ENCODE measurements at places on chromosomes 4 and X.

- DNase-seq, result no peak
These were observed 146.7 kb upstream of the ZXDB start for GRCh38 chrX:57445076-57445475.

- no peak for DNase-seq
These were observed 636.5 kb upstream of the FRG1 start for GRCh38 chr4:189304167-189304566.

- peak; percentile 29 for DNase-seq
These were observed 5.4 kb upstream of the CCDC120 start for GRCh38 chrX:49053223-49054072.

GRCh38 chr4:169249214-169249973, 21.4 kb downstream of the SH3RF1 start:
- DNase-seq, result no peak

GRCh38 chr4:153243468-153243867, 39.2 kb downstream of the TRIM2 start:
- no peak for DNase-seq

- no peak for DNase-seq
These were observed 489.2 kb upstream of the CTSO start for GRCh38 chr4:156442912-156443311.

DNA sequence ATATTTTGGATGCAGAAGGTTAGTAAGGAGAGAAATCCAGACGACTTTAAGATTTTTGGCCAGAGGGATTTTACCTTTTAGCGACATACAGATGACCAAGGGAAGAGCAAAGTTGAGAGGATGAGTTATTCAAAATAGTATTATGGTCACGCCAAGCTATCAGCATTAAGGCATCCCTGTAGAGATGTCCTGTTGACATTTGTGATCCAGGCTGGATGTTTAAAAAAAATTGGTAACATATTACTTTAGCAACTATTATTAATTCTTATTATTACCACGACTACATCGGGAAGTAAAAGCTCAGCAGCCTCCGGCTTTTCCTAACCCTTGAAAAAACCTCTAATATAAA, 562 bp upstream of the OSTC start:
- DNase-seq, result no peak

DNA sequence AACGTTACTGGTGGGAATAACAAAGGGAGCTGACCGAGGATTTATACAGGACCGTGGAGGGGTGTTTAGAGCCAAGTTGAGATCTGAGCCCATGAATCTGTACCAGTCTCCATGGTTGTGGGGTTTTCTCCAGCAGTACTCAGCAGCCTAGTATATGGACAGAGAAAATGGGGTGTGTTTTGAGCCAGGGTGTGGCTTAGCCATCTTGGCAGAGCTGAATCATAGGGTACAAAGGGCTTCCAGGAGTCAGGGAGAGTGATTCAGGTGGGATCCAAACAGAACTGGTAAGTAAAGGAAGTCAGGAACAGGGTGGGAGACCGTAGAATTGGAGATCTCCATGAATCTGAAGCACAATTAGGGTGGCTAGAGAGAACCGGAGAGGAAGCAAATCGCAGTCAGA, 7.4 kb upstream of the HPRT1 start:
- no peak for DNase-seq

DNA sequence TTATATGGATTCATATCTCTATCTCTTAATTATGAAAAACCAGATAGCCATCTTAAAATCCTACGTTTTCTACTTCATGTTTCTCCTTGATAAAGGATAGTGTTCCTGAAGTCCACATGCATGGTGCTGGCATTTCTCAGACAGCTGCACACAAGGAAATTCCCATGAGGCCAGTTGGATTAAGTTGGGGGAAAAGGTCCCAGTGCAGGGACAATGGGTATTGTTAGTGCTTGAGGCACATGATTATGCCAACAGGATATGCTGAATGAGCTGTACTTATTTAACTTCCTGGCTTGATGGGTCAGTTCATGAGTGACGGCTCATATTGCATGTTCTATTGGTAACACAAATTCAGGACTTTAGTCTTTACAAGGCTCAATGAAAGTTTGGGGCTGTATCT, 913.9 kb upstream of the NDST4 start:
- DNase-seq, result no peak

- DNase-seq, result no peak
These were observed 75.8 kb downstream of the PPP3CA start for GRCh38 chr4:101271516-101271915.

- no peak for DNase-seq
These were observed 74.0 kb upstream of the KLF3 start for GRCh38 chr4:38590046-38590445.

- no peak for DNase-seq
These were observed 7.9 kb upstream of the NALF2 start for GRCh38 chrX:69496183-69496582.

- no peak for DNase-seq
These were observed 76.0 kb downstream of the ARAP2 start for GRCh38 chr4:36168127-36168878.

DNA sequence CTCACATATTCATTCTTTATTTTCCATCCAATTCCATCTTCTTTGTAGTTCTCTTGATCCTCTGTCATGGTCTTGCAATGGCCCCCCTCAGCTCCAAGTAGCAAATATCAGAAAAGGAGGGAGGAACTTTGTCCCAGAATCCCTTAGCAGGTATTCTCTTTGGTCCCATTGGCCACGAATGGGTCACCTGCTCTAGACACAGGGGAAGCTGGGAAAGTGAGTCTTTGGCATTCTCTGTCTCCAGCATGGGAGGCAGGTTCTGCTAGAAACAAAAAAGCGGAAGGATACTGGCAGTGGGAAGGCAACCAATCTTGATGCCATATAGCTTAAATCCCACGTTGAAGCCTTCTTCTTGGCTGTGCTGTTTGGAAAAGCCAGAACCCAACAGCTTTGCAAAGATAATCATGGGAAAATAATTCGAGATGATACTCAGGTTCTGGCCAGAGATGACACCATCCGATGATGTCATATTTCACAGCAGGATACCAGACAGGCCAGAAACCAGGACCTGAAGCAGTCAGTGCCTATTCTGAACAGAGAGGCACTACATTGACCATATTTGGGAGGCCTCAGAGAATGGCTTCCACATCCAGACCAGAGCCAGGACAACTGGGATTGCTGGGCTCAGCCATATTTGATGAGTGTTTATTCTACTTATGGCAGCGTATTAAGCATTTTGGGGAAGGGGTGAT, 110.4 kb upstream of the ATXN3L start:
- no peak for DNase-seq

DNA sequence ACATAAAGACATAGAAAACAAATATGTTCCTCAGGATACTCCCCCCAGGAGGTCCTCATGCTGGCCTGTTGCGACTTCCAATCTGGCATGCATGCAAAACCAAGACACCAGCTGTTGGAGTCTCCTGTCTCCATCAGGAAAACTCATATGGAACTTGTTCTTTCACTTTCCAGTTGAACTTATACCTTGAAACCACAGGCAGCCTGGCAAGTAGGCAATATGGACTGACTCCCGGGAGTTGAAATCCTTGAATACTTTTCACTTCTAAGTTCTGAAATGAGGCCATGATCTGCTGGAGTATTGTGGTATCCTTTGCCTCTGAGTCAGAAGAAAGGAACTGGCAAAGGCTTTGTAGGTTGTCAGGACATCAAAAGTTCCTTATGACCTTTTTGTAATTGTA, 444.2 kb downstream of the IDS start:
- DNase-seq, result no peak

DNA sequence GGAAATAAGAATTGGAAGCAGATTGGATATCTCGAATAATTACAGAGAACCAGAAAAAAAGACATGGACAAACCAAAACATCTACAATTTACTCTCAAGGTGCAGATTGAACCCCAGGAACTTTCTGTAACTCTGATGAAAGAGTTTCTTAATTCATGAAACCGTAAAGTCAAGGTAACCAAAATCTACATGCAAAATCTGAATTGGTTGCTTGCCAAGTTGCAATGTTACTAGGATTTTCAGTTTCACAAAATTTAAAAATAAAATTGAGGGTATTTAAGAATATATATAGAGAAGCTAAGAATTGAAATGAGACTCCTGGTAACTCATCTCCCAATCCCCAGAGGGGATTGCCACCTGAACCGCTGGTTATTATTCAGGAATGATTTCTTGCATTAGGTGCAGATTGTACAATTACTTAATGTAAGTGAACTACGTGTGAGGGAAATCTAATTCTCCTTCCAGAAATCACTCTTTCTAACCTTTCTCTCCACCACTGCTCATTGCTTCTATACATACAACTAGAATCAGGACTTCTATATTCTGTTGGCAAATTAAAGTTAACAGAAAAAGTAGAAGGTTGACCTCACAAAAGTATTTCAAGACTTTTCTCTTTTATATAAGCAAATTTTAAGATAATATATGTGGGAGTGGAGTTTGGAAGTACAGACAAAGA, 221.5 kb upstream of the NDST4 start:
- no peak for DNase-seq

DNA sequence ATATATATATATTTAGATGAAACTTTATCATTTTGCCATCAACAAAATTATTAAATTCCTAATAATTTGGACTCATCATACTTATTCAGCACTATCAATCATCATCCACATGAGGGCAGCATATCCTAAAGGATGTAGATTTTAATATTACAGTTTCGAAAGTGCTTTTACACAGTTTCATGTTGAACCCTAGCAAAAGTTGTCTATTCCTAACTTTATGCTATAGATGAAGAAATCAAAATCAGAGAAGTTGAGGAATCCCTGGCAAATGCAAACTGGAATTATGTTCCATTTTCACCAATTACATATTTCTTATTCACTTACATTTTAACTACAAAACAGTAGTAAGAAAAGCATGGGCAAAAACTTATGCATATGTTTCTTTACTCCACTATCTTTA, 36.6 kb upstream of the UGT2A1 start:
- DNase-seq, result no peak

- no peak for DNase-seq
These were observed 81.6 kb downstream of the KDM6A start for GRCh38 chrX:44954562-44954961.

- no peak for DNase-seq
These were observed 36.0 kb downstream of the INTU start for GRCh38 chr4:127668770-127669169.

Measured in stimulated activated CD8-positive, alpha-beta memory T cell treated with anti-CD3 and anti-CD28 coated beads, Interleukin-4, amount 100 ng/mL, for 1 hour (primary cell).